ENCODE measurements at places on chromosomes 3 and 15. TPM values are rescaled to one million over a fixed set of nuclear protein-coding genes. Genes with fewer than 3 reads are reported as not detected.

The CFAP44 gene
- total RNA-seq: 2.1 TPM

The LDHAL6B gene
- not detected for total RNA-seq

The ALDH1A3 gene
- 54.7 TPM for total RNA-seq

The TERC gene
- 759 TPM for total RNA-seq

The LMAN1L gene
- not detected for total RNA-seq

The TLR9 gene
- under 0.01 TPM for total RNA-seq

The ISLR2 gene
- 0.25 TPM for total RNA-seq

The ZNF502 gene
- 5.8 TPM for total RNA-seq

The IQCH gene
- total RNA-seq: 7.0 TPM

The SIN3A gene
- 29.9 TPM for total RNA-seq

The ITIH4 gene
- 0.66 TPM for total RNA-seq

The SLC24A5 gene
- total RNA-seq: not detected

The BHLHE40 gene
- 15.9 TPM for total RNA-seq

The DNAH12 gene
- under 0.01 TPM for total RNA-seq

The CILP gene
- total RNA-seq: under 0.01 TPM

The TRH gene
- not detected for total RNA-seq

The ALG3 gene
- 33.0 TPM for total RNA-seq

The P2RY12 gene
- total RNA-seq: 0.12 TPM

The RASSF1 gene
- total RNA-seq: 36.9 TPM

The PLA2G4E gene
- total RNA-seq: not detected

The GANC gene
- total RNA-seq: 19.9 TPM

The SLC22A13 gene
- 0.22 TPM for total RNA-seq

The TUBGCP4 gene
- 16.7 TPM for total RNA-seq

The LNP1 gene
- total RNA-seq: 5.8 TPM

The TEX55 gene
- total RNA-seq: not detected

The TAMM41 gene
- 6.7 TPM for total RNA-seq

The IQCF5 gene
- total RNA-seq: not detected

The PTPN23 gene
- 28.8 TPM for total RNA-seq

The MORC1 gene
- total RNA-seq: not detected

The SLC28A2 gene
- total RNA-seq: not detected

The CNTN3 gene
- 5.0 TPM for total RNA-seq

The PDZRN3 gene
- 27.7 TPM for total RNA-seq

The FHIT gene
- total RNA-seq: 2.1 TPM

The PIAS1 gene
- total RNA-seq: 11.4 TPM

The MITF gene
- total RNA-seq: 23.7 TPM

The SNX33 gene
- 11.2 TPM for total RNA-seq

The DPH6 gene
- total RNA-seq: 27.6 TPM

The DNAJC17 gene
- total RNA-seq: 51.0 TPM

The DUOXA2 gene
- total RNA-seq: not detected

The GABRR3 gene
- total RNA-seq: not detected

The CYP1A2 gene
- not detected for total RNA-seq

The GOLGA6B gene
- not detected for total RNA-seq

The MYRIP gene
- 0.22 TPM for total RNA-seq

The IL12A gene
- total RNA-seq: 4.1 TPM

The LRRIQ4 gene
- 0.11 TPM for total RNA-seq

The CHRNA3 gene
- total RNA-seq: not detected

The MUSTN1 gene
- 0.50 TPM for total RNA-seq

The TMF1 gene
- total RNA-seq: 55.4 TPM

The CRYGS gene
- total RNA-seq: 2.1 TPM

The FBXW12 gene
- not detected for total RNA-seq

All from uterine smooth muscle cell (primary cell).